Naive thymus-derived CD8-positive, alpha-beta T cell (primary cell): ENCODE measurements at places on chromosomes 1 and 21.

GRCh38 chr1:185045814-185046492 lies 595 bp downstream of the RNF2 start:
- DNase-seq: peak; percentile 30

DNA sequence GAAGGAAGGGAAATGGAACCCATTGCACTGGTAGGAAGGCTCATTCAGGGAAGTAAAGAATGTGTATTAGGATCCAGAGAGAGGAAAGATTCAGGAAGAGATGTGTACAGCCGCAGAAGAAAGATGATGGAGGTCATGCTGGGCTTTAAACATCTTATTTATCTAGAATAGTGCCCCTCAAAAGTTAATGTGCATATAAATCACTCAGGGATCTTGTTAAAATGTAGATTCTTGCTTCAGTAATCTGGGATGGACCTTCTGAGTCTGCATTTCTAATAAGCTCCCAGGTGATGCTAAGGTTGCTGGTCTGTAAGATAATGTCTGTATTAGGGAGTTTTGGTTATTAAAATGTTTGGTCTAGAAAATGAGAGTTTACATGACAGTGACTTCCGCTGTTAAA lies 46.3 kb downstream of the ADGRL2 start:
- DNase-seq: no peak

DNA sequence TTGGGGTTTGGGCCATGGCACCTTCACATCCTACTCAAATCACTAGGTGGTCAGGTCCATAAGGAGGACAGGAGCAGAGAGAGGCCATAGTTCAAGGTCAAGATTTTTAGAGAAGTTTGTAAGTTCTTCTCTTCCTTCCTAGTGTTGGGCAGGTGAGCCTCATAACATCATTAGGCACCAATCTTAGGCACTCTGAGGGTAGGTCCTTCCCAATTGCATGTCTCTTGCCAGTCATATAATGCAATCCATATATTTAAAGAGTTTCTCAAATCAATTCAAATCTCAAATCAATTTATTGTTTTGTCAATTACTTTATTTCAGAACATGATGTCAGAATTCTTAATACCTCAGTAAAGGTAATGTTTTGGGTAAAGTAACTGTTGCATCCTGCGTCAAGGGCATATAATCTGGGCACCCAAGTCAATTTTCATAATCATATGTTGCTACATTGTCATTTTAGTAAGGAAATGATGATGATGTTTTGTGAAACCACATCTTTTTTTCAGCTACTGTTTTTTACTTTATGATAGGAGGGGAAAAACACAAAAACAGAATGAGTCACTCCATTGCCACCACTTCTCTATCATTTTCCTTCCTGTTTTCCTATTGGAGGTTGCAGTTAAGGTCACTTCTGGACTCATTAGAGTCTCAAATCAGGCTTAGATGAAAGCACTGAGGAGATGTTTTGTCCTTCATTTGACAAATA lies 122.7 kb downstream of the UCHL5 start:
- no peak for DNase-seq

GRCh38 chr1:95018602-95019369 lies 54.0 kb downstream of the ALG14 start:
- no peak for DNase-seq

DNA sequence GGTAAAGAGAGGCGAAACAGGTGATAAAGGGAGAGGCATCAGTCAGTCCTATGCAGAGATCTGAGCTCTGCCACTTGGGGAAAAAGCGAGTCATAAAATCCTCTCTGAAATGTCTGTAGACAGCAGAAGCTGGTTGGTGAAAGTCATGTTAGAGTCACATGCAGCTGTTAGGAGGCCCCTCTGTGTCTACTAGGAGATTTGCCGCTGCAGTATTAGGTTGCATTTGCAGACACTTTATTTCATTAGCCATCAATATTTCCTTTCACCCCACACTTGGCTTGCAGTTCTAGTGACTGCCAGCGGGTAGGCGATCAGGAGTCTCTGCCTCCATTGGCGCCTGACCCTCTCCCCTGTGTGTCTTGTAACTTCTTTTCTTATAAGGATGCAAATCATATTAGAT lies 16.2 kb downstream of the ATP1A4 start:
- DNase-seq: no peak

- no peak for DNase-seq
These were observed 814 bp downstream of the PAQR7 start for GRCh38 chr1:25874635-25875153.

DNA sequence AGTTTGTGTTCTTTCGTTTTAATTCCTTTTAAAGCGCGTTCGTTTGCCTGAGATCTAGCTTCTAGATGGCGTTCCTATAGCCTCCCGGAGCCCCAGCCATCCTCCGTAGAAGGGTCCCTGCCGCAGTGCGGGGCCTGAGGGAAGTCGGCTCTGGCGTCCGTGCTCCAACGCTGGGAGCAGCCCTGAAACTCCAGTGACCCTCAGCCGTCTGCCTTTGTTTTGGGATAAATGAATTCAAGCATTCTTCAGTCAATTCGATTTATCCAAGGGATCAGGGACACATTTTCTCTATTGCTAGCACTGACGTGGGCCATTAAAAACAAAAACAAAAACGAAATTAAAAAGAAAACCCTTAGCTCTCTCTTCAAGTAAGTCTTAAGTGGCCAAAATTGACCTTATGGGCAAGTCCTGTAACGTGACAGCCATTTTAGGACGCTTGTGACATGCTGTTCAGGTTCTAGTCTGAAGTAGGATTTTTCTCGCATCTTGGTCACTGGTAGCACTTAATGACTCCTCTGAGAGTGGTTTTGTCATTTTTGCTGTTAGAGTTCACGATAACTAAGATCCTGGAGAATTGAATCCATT lies 742 bp upstream of the HSPA13 start:
- no peak for DNase-seq
